ENCODE measurements at places on chromosomes 1 and 21. TPM values are rescaled to one million over a fixed set of nuclear protein-coding genes. Genes with fewer than 3 reads are reported as not detected.

DNA sequence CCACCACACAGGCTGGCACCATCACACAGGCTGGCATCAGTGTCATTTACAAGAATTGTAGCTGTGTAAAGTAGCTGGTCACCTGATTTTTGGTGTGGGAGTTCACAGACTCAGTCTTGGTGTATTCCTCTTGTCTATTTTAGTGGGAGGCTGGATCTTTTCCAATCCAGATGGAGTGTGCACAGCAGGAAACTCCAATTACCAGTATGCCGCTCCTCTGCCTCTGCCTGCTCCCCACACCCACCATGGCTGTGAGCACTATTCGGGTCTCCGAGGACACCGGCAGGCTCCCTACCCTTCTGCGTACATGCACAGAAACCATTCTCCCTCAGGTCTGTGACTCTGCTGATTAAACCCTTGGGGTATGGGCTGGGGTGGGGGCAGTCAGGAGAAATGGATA lies 24.2 kb downstream of the TBX19 start:
- no peak for DNase-seq

- DNase-seq = no peak
Measured at GRCh38 chr1:61585714-61586113, 139.2 kb downstream of the TM2D1 start.

DNA sequence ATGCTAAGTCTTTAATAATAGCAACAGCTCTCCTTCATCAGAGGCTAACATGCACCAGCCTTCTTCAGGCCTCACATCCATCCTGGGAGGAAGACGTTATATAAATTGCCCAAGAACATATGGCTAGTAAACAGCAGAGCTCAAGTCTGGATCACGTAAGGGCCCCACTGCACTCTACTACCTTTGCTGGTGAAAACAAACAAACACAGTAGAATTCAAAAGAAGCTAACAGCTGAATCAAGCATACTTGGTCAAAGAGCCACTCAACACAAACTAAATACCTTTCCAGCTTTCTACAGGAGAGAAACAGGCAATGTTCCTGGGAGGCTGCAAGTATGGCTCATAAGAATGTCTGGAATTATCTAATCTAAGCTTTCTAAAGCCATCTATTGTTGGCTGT lies 66.0 kb downstream of the WLS start:
- no peak for DNase-seq

The SLC6A17 gene
- total RNA-seq = under 0.01 TPM

- peak; percentile 64 for DNase-seq
Measured at GRCh38 chr1:12409681-12410080, 179.9 kb downstream of the VPS13D start.

The FBLIM1 gene
- 17.3 TPM for total RNA-seq

- peak; percentile 24 for DNase-seq
Measured at GRCh38 chr1:70764747-70765146, 282.9 kb downstream of the PTGER3 start.

- DNase-seq = no peak
Measured at GRCh38 chr1:172530000-172530399, 3.0 kb upstream of the SUCO start.

- no peak for DNase-seq
Measured at GRCh38 chr1:169694304-169695075, 16.9 kb downstream of the SELL start.

DNA sequence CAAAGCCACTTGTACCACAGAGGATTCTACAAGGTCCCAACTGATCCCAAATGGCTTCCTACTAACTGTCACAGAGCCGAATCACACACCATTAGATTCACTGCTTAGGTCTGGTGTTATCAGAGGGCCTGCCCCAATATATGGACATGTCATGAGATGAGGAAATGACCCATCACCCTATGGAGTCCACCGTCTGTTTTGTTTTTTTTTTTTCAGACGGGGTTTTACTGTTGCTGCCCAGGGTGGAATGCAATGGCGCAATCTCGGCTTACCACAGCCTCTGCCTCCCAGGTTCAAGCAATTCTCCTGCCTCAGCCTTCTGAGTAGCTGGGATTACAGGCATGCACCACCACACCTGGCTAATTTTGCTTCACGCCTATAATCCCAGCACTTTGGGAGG lies 83.8 kb upstream of the ETS2 start:
- peak; percentile 16 for DNase-seq

GRCh38 chr1:53575141-53575954 lies 116.1 kb downstream of the DMRTB1 start:
- DNase-seq = no peak

The ST6GALNAC5 gene
- 1.3 TPM for total RNA-seq

- DNase-seq = no peak
Measured at GRCh38 chr1:156074661-156075060, 7.6 kb downstream of the MEX3A start.

- no peak for DNase-seq
Measured at GRCh38 chr1:225824533-225824941, 14.6 kb downstream of the EPHX1 start.

The CELA3A gene
- total RNA-seq = not detected

The KCNJ10 gene
- not detected for total RNA-seq

DNA sequence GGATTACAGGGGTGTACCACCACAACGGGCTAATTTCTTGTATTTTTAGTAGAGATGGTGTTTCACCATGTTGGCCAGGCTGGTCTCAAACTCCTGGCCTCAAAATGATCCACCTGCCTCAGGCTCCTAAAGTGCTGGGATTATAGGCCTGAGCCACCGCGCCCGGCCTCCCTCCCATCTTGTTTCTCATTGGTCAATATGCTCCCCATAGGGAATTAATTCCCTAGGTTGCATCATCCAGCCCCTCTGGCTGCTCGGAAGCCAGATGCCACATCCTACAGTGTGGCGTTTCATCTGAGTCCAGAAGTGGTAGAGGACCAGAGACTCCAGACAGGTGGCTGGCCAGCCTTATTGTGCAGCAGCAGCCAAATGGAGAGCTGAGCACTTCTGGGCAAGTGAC lies 11.5 kb upstream of the VASH2 start:
- DNase-seq = no peak

DNA sequence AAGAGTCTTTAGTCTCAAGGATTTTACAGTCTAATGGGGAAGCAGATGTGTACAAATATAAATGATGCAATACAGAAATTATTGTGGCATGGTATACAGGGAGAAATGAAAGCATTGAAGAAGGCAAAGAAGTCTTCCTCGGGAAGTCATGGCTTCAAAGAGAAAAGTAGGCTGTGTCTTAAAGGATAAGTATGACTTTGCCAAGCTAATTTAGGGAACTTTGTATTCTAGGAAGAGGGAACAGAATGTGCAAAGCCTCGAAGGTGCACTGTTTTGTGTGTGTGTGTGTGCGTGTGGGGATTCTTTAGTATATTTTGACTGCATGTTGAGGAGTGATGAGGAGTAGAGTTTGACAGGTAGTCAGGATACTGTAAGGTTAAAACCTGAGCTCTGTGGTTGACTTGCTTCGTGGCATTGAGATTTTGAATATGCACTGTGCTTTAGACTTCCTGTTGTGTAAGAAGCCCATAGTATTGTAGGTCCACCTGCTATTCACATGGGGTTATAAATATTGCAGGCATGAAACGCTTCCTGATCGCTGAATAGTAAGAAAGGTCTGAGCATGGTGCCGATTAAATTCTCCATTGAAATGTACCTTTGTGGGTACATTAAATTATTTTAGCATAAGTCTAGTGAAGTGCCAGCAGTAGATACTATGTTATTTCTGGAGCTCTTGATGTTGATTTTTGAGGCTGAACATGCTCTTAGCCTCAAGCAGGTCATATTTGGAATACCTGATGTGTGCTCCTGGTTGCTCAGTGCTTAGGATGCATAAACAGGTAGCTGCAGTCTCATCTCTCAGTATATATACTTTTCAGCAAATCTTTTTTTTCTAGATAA lies 8.0 kb downstream of the SMAP2 start:
- DNase-seq = no peak

The KCNE2 gene
- not detected for total RNA-seq

DNA sequence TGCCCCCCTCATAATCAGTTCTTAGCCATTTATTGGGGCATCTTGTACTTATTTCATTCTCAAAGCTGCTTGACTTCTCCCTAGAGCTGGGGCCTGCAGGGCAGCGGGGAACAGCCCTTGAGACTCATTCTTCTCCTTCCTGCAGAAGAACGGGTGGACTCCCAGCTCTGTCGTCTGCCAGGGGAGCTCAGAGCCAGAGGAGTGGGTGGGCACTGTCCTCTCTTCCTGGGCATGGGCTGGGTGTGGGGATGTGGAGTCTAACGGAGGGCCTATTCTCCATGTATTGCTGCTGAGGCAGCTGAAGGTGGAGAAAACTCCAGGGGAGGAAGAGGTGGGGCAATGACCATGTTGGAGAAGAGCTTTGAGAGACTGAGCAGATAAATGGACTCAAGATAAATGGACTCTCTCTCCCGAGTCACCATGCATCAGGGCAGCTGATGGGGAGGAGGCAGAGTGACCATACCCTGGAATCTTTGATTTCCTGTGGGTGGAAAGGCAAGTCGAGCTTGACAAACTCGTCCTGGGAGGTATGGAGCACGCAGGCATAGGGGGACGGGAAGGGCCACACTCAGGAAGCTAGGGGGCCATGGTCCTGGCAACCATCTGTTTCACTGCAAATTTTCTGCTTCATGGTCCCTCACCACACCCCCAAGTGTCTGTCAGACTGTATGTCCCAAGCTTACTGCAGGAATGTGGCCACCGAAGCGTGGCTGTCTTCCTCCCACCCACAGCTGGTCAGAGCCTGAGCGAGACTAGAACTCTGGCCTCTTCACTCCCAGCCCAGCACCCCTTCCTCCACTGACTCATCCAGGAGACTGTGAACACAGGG lies 56.9 kb upstream of the ATP2B4 start:
- DNase-seq = peak; percentile 95

The CYP4Z1 gene
- total RNA-seq = not detected

DNA sequence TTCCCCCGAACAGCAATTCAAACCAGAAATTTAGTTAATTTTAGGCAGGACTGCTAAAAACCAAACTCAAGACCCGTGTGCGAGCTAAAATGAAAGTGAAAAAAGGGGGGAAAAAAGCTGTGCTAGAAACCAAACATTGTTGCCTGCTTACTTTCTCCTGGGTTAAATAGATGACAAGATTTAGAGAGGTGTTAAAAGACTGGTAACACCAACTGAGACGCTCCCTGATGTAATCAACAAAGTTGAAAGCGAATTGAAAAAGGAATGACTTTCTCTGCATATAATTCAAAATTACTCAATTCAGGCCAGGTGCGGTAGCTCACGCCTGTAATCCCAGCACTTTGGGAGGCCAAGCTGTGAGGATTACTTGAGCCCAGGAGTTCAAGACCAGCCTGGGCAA lies 6.8 kb downstream of the CDCA8 start:
- no peak for DNase-seq

DNA sequence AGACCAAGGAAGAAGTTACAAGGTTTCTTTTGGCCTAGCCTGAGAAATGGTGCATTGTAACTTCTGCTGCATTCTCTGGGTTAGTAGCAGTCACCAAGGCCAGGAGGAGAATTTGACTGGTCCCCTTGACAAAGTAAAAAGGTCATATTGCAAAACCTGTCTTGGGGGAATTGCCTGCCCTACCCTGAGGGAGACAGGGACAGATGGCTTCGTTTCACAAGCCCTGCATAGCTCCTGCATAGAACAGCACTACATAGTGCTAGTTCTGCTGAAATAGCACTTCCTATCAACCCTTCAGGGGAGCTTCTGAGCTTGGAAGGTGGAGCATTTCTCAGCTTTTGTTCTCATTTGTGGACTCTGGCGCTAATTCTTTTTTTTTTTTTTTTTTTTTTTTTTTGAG lies 20.4 kb upstream of the AK2 start:
- no peak for DNase-seq

The CFHR2 gene
- total RNA-seq = not detected

DNA sequence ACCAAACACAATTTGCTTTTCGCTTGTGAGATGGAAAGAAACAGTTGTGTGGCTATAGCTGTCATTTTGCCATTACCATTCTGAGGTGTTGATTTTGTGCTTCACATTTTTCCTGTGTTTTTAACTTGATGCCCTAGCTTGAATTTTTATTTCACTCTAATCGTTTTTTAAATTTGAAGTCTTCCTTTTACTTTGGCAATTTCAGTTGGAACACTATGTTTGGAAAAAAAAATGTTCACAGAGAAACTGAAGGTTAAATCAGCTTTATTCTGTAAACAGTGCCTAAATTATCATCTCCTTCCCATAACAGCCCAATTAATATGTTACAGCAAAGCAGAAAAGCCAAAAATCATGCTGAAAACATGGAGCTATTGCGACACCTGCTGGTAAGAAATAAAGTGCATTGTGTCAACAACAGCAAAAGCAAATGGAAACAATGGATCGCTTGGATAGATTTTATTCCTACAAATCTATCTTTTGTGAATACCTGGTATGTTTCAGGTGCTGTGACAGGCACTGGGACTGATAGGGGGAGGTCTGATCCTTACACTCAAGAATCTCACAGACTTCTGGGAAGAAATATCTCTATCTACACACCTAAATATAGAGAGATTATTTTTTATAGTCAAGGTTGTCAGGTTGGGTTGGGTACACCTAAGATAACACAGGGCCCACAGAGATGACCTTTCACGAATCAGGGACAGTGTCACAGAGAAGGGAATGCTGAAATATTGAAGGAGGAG lies 16.2 kb upstream of the ERICH3 start:
- DNase-seq = peak; percentile 26

- no peak for DNase-seq
Measured at GRCh38 chr1:12287869-12288268, 58.0 kb downstream of the VPS13D start.

The DAP3 gene
- total RNA-seq = 53.7 TPM

DNA sequence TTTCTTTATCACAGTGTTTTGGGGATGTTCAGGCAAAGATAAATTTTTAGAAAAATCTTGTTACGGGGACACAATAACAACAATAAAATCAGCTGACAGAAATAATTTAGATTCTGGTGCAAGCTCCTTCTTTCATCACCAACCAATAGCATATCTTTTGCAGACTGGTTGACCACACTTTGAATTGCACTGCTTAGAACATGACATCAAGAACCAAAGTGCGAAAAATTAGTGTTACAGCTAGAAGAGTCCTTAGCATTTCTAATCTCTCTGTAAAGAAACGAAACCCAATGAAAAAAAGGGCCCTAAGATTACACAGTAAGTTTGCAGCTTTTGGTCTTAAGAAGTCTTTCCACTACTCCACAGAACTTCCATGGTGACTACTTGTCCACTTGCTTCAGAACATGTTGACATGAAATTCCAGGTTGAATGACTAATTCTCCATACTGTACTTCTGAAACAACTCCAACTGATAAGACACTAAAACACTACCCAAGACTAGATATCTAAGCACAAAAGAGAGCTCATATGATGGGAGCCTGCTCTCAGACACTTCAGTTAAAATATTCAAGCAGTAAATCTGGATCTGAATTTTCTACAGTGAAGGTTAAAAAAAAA lies 31.3 kb downstream of the XKR8 start:
- DNase-seq = peak; percentile 50

DNA sequence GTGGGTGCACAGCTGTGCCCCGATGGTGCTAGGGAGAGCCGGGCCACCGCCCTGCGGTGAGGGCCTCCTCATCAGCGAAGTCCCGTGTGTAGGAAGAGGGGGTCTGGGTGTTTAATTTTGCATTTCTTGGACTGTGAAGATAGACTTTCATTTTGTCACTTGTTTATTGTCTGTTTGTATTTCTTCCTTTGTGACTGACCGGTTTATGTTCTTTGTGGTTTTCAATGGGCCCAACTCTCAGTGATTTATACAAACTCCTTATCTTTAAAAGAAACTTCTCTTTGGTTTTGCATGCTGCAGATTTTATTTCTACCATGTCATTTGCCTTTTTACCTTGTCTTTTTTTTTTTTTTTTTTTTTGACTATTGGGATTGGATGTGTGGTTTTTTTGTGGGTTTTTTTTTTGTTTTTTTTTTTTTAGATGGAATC lies 65.1 kb downstream of the COL18A1 start:
- peak; percentile 58 for DNase-seq
